CD4-positive, alpha-beta T cell treated with Interleukin-10 for 1 hour (primary cell): ENCODE measurements at places on chromosomes 12 and 14.

- DNase-seq = no peak
These were observed 12.1 kb downstream of the FGD6 start for GRCh38 chr12:95205016-95205624.

- no peak for DNase-seq
These were observed 6.5 kb upstream of the CDK2AP1 start for GRCh38 chr12:123278101-123278627.

GRCh38 chr12:3168223-3169221, 91.3 kb downstream of the TSPAN9 start:
- no peak for DNase-seq

GRCh38 chr12:88132392-88132791, 9.5 kb downstream of the CEP290 start:
- no peak for DNase-seq

- no peak for DNase-seq
These were observed 30.7 kb upstream of the MAP1LC3B2 start for GRCh38 chr12:116528498-116528897.

DNA sequence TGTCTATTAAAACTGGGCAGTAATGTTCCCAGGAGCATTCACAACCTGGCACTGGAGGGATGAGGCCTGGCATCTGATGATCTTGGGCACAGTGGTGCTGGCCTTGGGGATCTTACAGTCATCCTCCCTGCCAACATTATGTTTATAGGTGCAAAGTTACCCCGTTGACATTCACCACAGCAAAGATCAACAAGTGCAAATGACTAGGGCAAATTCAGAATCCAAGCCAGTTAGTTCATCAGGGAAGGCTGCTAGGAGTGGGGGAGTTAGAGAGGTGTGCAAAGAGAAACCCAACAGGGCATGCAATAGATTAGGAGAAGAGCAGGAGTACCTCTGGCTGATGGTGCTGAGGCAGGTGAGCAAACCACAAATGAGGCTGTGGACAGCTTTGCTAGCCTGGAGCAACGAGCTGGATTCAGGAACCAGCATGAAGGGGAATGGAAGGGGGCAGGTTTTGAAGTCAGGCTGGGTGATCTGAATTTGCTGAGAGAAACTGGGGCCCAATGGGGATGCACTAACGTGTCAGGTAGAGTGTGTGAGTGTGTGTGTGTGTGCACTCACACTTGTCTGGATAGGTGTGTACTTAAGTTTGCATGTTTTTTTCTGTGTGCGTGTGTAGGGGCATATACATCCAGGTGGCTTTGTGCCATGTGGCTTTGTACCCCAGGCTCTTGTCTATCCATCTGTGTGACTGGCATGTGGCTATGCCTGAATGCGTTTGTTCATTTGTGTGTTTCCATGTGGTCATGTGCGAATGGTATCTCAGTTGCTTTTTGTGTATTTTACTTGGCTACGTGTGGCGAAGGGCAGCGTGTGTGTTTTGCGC, 1.6 kb downstream of the CISTR start:
- DNase-seq = no peak

DNA sequence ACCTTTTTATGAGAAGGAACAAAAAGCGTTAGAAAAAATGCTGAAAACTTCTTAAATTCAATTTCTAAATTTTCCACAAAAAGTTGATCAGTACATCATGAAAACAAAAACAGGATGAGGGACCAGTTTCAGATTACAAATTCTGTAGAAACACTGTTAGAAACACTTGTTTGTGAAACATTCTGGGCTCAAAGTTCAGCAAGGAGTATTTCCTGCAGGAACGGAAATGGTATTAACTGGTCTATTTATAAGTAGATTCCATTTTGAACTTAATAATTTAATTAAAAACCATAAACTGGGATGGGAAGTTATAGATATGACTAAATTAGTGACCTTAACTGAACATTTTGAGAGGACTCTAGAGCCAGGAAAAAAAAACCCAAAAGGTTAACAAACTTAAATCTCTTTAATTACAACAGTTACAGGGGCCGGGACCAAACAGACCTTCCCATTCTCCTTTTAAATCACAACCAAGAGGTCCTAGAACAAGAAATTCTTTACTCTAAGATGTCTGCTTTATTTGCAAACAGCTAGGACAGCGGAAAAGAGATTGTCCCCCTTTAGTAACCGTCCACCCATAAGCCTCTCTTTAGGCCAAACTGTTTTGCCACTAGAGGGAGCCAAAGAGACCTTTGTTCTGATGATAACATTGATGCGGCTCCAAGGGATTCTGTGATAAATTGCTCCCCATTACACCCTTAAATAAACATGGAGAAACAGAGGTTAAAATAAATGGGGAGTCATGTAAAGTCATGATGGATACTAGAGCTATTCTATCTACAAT, 69.0 kb upstream of the RERGL start:
- peak; percentile 50 for DNase-seq

DNA sequence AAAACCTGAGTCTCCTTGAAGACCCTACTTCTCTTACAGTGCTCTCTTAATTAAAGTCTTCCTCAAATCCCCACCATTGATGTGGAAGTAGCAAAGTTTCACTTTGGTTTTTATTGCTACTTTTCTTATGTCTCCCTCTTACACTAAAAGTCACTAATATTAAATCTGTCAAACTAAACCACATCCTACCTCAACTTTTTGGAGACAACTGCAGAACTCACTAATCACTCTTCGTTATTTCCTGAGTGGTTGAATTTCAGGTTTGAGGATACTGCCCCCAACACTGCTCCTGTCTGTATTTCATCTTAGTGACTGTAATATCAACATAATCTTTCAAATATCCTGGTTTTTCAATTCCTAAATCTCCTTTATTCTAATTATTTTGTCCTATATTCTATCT, 213.0 kb upstream of the PDE3A start:
- DNase-seq = no peak

DNA sequence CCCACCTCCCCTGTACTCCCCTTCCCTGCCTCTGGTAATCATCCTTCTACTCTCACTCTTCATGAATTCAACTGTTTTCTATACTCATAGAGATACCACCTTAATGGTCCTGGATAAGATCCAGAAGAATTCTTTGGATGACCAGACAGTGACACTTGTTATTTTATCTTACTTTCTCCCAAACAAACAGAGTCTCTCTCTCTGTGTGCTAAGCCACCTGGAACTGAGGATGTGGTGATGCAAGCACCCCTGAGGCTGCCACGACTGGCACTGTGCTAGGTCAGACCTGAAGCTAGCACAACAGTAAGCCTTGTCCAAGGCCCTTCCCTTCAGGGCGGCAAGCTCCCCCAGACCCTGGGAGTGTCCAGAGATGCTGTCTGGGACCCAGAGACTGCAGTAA, 250.2 kb downstream of the C12orf50 start:
- DNase-seq = no peak

GRCh38 chr14:92960706-92961566, 38.0 kb downstream of the CHGA start:
- DNase-seq = no peak

GRCh38 chr12:127078577-127079350, 1188.2 kb upstream of the TMEM132C start:
- no peak for DNase-seq

- DNase-seq = no peak
These were observed 12.4 kb downstream of the ITGA7 start for GRCh38 chr12:55695349-55695748.

GRCh38 chr14:66359500-66359899, 126.7 kb upstream of the CCDC196 start:
- DNase-seq = peak; percentile 49

DNA sequence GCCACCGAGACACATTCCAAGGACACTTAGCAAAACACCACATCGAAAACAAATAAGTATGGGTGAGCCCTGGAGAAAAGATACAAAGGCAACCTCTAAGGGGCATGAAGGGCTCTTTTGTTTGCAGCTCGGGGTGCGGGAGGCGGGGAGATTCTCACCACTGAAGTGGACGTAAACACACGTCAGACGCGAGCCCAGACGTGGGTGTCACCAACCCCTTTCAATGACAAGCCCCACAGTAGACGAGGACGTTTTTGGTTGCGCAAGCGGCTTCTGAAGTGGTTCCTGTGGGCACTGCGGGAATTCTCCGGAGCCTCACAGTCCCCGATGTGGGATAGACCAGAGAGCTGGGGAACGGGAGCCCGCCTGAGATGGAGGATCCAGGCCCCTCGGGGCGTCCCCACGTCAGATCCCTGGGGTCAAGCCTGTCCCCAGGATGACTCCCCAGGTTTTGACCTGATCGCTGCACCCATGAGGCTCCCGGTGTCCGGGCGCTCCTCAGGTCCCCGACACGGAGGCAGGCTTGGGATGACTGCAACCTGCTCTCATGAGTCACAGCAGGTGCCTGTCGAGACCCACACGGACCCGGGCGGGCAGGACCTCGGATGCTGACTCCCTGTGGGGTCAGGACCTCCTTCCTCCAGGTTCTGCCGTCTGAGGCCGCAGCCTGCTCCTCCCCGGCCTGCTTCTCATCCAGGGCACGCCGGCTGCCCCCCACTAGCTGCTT, 20.3 kb upstream of the ADGRD1 start:
- no peak for DNase-seq

GRCh38 chr14:86203843-86204242, 673.9 kb downstream of the FLRT2 start:
- no peak for DNase-seq

DNA sequence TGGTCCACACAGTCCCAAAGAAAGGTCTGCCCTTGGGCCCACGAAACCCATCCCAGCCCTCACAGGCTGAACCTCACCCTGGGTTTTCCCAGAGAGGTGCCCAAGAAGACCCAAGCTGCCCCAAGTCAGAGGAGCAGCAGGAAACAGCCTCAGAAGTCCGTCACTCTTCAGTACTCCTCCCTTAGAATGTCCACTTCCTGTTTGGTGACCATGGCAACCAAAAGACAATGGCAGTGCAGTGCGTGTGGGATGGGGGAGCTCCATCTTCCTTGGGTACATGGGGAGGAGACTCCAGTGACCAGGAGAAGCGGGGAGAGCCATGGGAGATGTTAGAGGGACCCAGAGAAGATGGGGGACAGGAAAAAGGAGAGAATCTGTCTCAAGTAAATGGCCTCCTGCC, 11.3 kb downstream of the SELPLG start:
- DNase-seq = peak; percentile 61

DNA sequence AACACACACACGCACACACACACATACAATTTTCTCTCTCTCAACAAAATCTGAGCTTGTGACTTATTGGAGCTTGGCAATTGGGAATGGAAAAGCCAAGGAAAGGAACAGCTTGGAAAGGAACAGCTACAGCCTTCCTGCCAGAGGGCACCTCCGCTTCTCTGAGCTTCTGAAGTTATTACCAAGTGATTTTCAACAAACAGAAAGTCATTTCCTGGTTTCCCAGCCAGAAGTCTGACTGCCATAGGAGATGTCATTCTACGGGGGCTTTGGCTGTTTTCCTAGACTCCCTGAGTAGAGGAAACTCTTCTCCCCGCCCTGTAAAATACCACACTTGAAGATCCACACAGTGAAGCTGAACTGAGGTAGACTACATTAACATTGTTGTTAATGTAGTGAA, 198.3 kb downstream of the CFAP54 start:
- no peak for DNase-seq
